ENCODE measurements at places on chromosomes 16 and 17. TPM values are rescaled to one million over a fixed set of nuclear protein-coding genes. Genes with fewer than 3 reads are reported as not detected.

The GAST gene
- total RNA-seq: not detected

The SOCS1 gene
- 2.2 TPM for total RNA-seq

The ABCA9 gene
- not detected for total RNA-seq

The SEZ6L2 gene
- 43.5 TPM for total RNA-seq

The PITPNC1 gene
- total RNA-seq: 19.9 TPM

The C17orf107 gene
- total RNA-seq: not detected

The EPOP gene
- 50.5 TPM for total RNA-seq

The PHKG2 gene
- total RNA-seq: 35.9 TPM

The KRTAP2-1 gene
- total RNA-seq: not detected

The NECAB2 gene
- 9.2 TPM for total RNA-seq

The MED1 gene
- total RNA-seq: 22.0 TPM

The C17orf113 gene
- 2.3 TPM for total RNA-seq

The AGRP gene
- not detected for total RNA-seq

The POLG2 gene
- total RNA-seq: 7.3 TPM
